Cortex of kidney (tissue), 1 donor: ENCODE measurements at places on chromosomes 11 and 22.

- DNase-seq = no peak
Measured at GRCh38 chr22:41469218-41469851, 418 bp downstream of the ACO2 start.

GRCh38 chr22:42368379-42369249, 63.6 kb downstream of the NFAM1 start:
- no peak for DNase-seq

DNA sequence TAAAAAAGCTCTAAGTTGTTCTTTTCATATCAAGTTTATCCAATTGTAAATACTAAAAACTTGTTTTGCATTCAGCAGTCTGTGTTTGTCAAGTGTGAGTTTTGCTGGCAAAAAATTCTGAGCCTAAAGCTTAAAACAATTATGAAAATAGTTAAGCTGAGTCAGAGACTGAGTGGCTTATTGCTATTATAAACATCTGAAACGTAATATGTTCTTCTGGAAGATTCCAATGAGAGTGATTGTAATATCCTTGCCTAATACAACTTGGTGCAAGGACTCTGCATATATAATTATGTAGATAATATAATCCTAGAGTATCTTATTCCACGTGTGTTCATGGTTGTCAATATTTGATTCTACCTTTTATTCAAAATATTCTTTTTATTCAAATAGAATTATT, 14.1 kb upstream of the NUP50 start:
- DNase-seq = no peak

DNA sequence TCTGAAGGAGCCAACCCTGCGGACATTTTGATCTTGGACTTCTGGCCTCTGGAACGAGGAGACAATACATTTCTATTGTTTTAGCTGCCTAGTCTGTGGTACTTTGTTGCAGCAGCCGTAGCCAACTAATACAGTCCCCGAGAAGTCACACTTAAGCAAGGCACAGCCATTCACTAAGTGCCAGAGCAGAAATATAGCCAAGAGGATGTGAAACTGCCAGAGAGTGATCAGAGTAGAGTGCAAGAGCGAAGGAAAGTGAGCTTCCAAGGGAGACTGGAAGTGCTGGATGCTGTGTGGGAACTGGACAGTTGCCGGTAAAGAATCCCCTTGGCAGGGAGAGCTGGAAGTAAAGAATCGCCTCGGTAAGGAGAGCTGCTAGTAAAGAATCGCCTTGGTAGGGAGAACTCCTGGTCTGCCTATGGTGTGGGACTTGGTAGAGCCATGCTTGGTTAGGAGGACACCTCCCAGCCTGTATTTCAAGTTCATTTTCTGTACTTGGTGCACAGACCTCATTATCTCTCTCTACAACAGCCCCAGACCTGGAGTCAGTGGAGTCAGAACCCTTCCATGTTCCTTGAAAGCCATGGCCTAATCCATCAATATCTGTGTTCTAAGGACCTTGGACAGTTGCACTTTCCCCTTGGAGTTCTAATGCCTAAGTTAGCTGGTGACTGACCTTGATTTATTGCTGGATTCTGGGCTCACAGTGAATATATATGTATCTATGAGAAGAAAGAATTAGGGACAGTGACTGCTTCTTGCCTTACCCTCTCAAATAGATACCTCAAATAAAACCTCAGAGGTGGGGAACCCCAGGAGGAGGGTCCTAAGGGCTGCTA, 162.1 kb downstream of the LDLRAD3 start:
- DNase-seq = no peak

GRCh38 chr22:23393721-23394320, 186.3 kb downstream of the IGLL1 start:
- no peak for DNase-seq

DNA sequence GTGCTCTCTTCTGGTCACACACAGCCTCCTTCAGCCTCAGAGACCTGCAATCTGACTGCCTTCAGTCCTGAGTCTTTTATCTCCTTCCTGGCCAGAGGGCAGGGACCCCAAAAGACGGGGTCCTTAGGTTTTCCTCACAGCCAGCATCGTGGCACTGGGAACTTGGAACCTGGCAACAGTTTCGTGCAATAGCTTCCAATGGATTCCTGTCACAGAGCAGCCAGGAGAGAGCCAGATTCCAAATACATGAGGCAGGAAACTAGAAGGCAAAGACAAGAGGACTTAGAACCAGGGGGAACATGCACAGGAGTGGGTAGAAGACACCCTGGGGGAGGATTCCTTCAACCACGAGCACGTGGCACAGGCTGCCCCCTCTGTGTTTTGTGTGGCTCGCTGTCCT, 48.6 kb downstream of the C11orf91 start:
- no peak for DNase-seq

DNA sequence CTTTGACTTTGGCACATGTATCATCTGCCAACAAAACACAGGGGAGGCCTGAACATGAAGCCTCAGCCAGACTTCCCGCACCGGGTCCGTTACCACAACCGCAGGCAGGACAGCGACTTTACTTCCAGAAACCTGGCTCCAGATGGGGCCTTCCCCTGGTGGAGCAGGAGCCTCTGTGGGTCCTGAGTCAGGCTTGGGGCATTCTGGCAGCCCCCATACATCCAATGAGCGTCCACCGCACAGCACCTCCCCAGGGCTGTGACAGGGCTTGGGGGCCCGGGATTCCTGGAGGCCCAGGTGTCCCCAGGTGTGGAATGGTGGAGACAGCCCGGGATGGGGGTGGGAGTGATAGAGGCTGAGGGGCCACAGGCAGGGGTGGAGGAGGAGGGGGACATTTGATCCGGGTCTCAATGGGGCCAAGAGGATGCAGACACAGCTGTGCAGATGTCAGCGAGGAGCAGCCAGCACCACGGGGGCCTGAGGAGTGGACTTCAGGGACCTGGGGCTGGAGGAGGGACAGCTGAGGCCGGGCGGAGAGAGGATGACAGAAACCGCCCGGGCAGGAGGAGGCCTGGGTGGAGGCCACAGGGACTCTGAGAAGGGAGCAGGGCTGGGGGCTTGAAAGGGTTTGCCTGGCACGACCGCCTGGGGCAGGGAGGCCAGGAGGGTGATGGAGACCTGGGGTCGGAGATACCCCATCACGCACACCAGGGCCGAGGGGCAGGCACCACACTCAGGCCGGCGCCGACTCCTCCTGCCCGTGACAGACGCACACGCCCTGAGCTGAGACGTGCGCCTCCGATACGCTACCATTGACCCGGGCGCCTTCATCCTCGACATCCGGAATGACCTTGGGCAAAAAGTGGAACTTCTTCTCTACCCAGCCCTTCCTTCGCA, 8.6 kb downstream of the TTLL8 start:
- DNase-seq = no peak
